ENCODE measurements at places on chromosomes 6 and 20.

GRCh38 chr20:23823111-23823510 lies 3.4 kb downstream of the CST2 start:
- DNase-seq, result no peak

GRCh38 chr6:124393536-124393935 lies 568.7 kb upstream of the RNF217 start:
- DNase-seq, result no peak

DNA sequence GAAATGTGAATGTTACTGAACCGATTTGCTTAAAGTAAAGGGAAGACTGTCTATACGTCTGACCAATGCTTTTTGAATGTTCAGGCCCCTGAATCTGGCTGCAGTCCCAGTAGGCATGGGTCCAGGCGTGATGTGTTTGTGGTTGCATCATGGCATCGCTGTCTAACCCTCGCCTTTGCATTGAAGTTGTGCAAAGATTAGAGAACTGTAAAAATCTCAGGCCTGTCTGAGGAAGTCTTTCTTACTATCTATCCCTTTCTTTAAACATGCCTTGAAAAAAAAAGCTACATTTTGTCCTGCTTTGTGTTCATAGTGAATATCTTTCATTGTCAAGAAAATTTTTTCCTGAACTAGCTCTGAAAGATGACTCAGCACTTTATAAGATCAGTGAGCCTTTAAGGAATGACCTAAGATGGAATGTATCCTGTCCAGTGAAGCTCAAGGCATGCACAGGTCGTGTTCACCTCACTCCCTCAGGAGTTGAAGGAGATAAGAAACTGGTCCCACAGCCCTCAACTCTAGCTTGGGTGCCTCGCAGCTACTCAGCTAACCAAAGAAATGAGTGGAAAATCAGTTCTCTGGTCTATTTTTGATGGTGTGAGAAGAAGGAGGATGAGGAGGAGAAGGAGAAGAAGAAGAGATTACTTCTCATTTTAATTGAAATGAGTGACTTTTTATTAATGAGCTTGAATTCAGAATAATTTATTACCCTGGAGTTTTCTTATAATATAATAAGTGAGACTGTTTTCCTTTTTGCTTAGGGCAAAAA lies 48.6 kb downstream of the TPD52L1 start:
- no peak for DNase-seq

- no peak for DNase-seq
Observed at GRCh38 chr20:36415475-36416002, 109.4 kb downstream of the DLGAP4 start.

DNA sequence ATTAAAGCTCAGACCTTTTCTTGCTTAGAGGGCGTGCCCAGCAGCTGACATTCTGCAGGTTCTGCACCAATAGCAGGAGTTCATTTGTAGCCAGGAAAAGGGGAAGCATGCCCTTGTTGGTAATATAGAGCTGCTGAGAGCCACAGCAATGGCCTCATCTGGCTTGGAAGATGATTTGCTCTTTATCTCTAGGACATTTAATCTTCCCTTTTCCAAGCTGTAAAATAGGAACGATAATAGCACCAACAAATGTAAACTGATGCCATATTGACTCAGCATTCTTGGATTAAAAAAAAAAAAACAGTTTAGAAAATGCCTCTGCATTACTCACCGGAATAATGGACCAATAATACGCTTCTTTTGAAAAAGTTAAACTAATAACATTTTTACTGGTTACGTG lies 93.4 kb upstream of the SLC2A12 start:
- DNase-seq, result no peak

GRCh38 chr20:47669489-47669888 lies 115.8 kb downstream of the SULF2 start:
- no peak for DNase-seq

DNA sequence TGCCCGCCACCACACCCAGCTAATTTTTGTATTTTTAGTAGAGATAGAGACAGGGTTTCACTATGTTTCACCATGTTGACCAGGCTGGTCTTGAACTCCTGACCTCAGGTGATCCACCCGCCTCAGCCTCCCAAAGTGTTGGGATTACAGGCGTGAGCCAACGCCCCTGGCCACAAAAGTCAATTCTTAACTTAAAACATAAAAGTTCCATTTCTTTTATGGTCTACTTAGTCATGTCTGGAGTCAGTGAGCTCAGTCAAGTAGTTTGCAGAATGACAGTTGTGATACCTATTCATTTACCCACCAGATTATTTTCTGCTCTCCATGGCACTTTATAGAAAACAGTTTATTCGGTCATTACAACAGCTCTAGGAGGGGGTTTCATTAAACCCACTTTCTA lies 103.1 kb upstream of the ESR1 start:
- DNase-seq, result no peak

GRCh38 chr20:7741866-7742265 lies 198.4 kb downstream of the HAO1 start:
- no peak for DNase-seq

- peak; percentile 39 for DNase-seq
Observed at GRCh38 chr20:4306206-4306605, 290.8 kb upstream of the RNF24 start.

DNA sequence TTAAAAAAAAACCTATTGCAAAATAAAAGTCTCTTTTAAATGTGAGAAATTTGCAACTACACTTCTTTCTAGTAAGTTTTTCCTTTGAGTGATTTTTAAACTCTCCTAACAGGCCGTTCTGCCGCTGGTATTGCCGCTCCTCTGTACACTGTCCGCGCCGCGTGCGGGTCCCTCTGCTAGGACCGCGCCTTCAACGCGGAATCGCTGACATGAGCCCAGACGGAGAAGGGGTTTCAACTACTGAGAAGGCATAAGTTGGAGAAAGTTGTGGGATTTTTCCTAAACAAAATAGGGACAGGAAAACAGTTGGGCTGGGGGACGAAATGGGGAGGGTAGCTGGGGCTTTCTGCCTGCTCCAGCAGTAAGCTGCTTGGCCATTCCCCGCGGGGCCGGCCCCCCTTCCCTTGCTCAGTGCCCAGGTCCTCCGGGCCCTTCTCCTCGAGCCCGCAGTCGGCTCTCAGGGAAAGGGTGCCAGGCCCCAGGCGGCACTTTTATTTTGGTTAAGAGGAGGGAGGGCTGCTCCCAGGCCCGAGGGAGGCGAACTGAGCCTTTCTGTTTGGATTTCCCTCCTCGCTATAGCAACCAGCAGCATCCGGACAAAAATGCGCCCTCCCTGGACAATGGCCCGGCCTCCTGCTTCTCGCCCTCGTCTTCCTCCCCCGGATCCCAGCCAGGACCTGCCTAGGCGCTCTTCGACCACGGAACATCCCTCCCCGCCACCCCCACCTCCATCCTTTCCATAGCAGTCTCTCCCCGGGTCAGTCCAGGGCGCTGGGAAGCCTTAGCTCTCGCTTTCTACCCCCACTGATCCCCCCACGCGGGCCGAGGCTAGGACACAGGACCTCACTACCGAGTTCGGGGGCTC lies 6.8 kb upstream of the POU3F2 start:
- peak; percentile 69 for DNase-seq

- DNase-seq, result no peak
Observed at GRCh38 chr20:47476452-47476851, 25.2 kb upstream of the NCOA3 start.

DNA sequence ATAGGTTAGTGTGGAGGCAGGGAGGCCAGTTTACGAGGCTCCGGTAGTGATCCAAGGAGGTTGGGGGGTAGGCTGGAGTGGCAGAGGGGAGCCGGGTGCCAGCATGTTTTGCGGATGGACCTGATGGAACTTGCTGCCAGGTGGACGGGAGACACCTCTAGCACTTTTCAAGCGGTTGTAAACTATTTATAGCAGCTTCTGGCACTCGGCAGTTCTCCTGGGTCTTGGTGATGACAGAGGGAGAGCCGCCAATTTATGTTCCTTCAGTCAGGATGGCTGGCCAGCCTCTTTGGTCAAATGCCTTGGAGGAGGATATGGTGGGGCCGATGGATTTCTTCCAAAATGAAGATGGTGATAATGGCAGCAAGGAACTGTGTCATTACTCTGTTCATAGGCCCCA lies 28.8 kb downstream of the TFAP2C start:
- DNase-seq, result no peak

DNA sequence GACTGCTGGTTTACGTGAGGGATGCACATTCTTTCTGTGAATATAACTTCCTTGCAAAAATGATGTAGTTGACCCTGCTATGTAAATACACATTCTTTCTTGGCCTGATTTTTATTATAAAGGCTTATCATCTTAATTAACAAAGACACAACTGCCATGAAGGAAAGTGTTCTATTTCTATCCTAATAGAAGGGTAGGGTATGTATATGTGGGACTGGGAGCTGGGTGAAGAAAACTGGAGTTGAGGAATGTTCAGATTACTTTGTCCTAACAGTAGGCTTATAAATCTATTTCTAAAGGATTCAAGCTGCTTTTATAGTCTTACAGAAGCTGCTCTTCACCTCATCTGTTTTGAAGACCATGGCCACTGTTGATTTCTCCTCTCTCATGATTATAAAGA lies 76.5 kb upstream of the RGS17 start:
- DNase-seq, result no peak

DNA sequence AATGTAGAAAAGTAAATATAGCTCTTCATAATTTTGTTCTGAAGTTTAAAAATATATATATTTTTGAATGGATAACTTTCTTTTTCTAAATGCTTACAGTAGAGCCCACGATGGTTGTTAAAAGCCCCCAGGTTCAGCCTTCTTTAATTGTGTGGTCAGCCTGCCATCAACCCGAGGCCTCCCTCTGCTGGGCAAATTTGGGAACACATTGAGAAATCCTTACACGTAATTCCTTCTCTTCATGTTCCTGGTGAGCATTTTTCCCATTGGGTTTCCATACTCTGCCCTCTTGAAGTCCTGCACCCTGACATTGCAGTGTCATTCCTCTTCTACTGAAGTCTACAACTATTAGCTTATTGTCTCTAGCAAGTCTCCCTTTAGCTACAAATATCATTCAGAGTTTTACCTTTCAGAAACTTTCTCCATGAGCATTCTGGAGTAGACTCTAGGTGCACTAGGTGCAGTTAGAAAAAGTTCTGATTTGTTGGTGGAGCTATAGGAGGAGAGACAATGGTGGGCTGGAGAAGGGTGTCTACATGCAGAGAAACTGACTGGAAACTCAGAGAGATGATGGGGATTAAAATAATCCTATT lies 40.6 kb downstream of the TRIM38 start:
- DNase-seq, result peak; percentile 54

GRCh38 chr6:72832271-72832670 lies 210.4 kb downstream of the KCNQ5 start:
- DNase-seq, result no peak

- no peak for DNase-seq
Observed at GRCh38 chr6:9961646-9962045, 453.2 kb downstream of the TFAP2A start.

- DNase-seq, result no peak
Observed at GRCh38 chr6:18048953-18049630, 61.7 kb upstream of the KIF13A start.

GRCh38 chr6:17318435-17319165 lies 37.4 kb downstream of the RBM24 start:
- no peak for DNase-seq

DNA sequence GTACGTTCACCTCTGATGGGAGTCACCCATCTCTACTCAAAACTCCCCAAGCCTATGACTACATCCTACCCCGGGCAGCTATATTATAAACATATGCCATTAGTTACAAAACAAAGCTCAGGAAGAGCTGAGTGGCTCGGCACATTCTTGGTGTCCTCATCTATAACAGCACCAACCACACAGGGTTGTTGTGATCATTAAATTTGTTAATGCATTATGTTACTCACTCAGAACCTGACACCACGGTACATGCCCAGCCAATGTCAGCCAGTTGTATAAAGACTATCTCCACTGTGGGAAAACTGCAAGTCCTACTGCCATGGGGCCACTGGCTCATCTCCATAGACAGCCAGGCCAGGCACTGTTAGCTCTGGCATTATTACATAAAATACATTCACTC lies 7.7 kb downstream of the CDK5RAP1 start:
- DNase-seq, result no peak

- DNase-seq, result no peak
Observed at GRCh38 chr6:4698901-4699659, 77.1 kb upstream of the CDYL start.

GRCh38 chr6:108068618-108069017 lies 5.9 kb downstream of the OSTM1 start:
- no peak for DNase-seq

DNA sequence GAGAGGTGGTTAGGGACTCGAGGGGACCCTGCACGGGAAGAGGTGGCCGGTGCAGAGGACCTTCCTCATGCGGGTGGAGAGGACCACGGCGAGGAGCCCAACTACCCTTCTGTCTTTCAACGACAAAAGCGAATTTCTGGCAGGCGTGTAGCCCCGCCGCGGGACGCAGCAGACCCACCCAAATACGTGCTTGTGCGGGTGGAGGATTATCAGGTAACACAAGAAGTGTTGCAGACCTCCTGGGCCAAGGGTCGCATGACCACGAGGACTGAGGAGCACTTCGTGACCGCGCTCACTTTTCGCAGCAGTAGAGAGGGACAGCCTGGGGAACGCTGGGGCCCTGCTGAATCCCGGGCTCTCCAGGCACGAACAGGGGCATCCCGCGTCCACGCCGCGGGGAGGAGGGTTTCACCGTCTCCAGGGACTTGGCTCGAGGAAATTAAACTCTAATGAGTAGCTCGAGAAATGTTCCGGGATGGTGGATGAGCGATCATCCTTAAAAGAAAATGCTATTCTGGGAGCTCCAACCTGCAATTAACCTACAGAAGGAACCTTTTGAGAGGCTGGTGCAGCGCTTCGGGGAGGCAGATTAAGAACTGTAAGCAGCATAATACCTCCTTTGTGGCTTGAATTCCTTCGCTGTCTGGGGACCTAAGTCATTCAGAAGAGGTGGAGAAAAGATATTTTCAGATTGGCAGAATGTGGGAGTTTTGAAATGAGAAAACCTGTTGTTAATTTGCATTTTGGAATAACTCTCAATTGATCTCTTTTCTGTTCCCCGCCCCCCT lies 804 bp downstream of the C6orf141 start:
- DNase-seq, result no peak

DNA sequence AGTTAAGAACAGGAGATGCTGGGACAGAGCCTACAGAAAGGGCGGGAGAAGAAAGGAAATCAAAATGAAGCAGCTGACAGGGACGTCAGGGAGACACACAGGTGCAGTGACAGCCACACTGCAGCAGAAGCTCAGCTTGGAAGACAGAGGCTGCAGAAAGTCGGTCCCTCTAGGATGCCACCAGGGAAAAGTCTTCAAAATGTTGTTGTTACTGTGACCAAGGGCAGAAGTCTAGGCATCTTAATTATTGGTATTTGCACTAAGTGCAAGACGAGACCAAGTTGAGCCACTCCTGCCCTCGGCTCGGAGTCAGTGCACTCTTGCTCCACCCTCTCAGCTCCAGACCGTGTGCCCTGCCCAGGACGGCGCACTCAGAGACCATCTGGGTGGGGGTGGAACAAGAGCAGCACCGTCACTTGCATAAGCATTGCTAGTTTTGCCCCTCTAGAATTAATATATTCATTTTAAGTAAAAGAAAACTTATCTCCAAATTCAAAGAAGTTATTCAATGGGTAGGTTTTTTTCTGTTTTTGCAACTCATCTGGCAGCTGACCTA lies 2.6 kb downstream of the PRR18 start:
- DNase-seq, result peak; percentile 72

All from pons (tissue), 1 donor.